ENCODE measurements at places on chromosomes 12 and 14.

DNA sequence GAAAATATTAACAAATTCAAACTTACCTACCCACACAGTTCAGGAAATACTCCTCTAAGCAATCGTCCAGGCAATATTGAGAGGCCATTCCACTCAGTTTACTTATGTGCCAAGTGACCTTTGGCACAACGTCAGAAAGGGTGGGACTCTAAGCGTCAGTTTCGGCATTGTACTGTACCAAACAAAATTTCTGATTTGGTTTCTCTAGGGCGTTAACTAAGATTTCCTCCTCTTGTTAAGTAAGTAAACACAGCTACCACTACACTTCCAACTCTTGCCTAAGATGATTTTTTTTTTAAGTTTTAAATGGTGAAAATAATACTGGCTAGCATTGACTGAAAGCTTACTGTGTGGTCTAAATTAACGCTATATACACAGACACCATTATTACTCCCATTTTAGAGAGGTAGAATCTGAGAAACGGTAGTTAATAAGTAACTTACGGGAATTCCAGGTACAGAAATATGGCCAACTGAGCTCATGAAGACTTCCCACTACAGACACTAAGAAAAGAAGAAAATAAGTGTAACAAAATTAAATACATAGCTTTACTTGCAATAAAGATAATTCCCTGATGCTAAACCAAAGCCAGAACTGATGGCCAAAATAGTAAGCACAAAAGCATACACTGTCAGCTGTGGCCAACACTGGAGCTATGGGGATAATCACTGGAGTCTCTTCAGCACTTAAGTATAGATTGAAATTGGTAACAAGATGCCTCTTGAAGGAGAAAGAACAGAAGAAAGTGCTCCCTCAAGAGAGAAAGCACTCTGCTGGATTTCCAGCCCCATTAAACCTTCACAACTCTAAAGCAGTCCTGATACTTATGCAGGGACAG is 76.1 kb downstream of the EPS8 start:
- DNase-seq: no peak

DNA sequence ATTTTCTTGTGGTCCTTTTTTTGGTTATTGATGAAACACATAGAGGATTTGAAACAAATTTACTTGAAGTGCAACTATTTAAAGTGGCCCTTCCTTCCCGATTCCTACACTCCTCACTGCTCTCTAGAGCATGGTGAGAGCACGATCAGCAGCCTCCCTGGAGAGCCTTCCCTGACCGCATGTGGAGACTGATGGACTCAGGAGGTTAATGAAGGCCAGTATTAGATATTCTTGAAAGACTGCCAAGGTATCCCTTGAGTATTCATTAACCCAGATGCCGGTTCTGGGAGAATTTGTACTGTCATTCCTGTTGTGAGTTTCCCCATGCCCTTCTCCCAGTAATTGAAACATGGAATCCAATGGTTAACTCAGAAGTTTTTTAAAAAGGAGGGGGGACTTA is 102.8 kb upstream of the FGD4 start:
- no peak for DNase-seq

- no peak for DNase-seq
Measured at GRCh38 chr14:45651890-45652289, 398.9 kb upstream of the MIS18BP1 start.

- DNase-seq: no peak
Measured at GRCh38 chr14:104644091-104644635, 39.6 kb upstream of the TMEM179 start.

GRCh38 chr12:3168223-3169221 is 91.3 kb downstream of the TSPAN9 start:
- no peak for DNase-seq

- DNase-seq: no peak
Measured at GRCh38 chr12:1199700-1200099, 208.7 kb downstream of the ERC1 start.

DNA sequence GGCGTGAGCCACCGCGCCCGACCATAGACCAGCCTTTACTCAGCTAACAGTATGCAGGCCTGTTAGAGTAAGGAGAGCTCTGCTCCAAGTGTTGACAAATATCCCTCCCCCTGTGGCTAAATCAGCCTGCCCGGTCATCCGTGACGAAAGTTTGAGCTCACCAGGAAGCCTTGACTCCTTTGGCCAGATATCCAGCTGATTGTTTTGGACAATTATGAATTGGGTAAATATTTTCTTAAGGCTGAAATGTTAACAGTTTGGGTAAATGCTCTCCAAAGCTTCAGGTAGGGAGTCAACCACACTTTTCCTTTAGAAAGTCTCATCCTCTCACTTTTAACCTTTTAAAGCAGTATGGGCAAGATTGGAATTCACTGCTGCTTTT is 157.9 kb downstream of the PAWR start:
- no peak for DNase-seq

DNA sequence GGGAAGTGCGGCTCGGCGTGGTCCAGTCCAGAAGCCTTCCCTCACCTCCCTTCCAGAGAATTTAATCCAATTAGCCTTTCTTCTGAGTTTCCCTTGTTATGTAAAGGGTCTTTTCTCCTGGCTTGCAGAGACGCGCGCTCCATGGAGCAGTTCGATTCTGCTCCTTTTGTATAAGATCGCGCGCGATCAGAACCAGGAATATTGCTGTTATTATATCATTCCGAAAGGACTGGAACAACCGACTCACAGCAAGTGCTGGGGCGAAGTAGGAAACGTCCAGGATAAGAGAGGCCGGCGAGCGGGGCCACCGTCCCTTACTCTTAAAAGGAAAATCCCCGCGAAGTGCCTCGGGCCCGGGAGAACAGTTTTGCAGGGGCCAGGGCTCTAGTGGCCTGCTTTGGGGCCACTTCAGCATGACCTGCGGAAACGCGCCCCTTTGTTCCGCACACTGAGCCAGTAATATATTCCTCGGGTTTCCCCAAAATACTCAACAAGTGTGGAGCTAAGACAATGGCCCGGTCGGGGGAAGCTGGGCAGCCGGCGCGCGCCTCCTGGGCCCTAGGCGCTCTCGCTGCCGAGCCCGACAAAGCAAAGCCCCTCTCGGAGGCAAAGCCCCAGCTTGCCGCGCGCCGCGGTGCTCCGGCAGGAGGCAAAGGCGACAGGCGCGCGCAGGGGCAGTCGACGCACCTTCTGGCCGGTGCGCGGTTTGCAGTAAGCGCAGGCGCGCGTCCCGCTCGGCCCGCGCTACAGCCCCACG is 2.9 kb downstream of the RFX4 start:
- DNase-seq: no peak

GRCh38 chr14:104598910-104599273 is 5.7 kb downstream of the TMEM179 start:
- no peak for DNase-seq

- DNase-seq: no peak
Measured at GRCh38 chr12:108078428-108078827, 50.7 kb upstream of the WSCD2 start.

GRCh38 chr14:80164991-80165721 is 46.1 kb downstream of the DIO2 start:
- no peak for DNase-seq

- DNase-seq: no peak
Measured at GRCh38 chr12:83985084-83985483, 927.5 kb downstream of the SLC6A15 start.

- DNase-seq: no peak
Measured at GRCh38 chr12:42865282-42865681, 275.7 kb upstream of the PRICKLE1 start.

GRCh38 chr14:65043893-65044595 is 57.3 kb downstream of the FNTB start:
- DNase-seq: no peak

DNA sequence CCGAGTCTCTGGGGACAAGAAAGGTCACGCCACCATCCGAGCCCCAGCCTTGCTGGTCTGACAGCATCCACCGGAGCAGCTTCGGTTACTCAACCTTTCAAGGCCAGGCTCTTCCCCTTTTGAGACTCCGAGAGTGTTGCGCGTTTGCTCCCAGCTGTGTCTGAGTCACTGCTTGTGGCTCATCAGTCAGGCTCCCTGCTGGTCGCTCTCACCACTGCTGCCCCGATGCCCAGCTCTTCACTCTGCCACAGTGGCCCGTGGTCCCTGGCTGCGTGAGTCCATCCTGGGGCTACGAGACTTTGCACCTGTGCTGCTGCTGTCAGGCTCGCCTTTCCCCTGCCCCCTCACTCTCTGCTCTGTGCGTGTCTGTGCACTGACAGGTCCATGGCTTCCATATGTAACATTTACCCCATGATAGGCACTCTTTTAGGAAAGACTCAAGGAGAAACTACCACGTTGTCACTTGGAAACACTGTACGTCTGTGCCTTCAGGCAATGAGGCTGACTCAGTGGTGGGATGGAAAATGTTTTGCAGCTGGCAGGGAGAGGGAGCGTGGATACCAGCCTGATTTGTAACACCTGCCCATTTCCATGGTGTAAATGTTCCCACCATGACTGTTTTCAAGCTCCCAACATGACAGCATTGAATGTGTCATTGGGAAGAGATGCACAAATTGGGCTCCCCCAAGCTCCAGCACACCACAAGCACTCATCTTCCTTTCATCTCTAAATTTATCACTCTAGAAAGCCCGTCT is 350.7 kb downstream of the TMEM132D start:
- no peak for DNase-seq

DNA sequence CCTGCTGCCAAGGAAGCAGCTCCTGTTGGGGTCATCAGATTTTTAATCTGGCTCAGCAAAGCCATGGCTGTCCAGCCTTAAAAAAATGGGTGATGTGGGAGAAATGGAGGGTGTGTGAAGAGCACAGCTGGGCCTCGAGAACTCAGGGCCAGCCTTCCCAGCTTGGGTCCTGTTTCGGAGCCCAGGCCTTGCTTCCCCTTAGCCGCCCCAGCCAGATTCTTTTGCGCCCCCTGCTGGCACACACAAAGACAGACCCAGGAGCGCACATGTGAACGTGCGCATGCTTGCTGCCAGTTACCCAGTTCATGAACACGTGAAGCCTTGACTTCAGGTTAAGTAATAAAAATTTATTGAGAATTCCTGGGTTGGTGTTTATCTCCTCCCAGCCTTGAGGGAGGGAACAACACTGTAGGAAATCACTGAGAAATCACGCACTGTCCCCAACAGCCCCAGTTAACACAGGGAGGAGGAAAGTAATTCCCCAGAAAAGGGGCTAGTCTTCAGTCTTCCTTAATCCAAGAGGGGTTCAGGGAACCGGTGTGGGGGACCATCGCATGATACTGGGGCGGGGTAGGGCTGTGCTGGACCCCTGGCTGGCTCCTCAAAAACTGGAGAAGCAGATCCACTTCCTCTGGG is 5.3 kb downstream of the PHB2 start:
- peak; percentile 13 for DNase-seq

GRCh38 chr12:53924521-53925405 is 13.9 kb upstream of the HOXC13 start:
- no peak for DNase-seq

DNA sequence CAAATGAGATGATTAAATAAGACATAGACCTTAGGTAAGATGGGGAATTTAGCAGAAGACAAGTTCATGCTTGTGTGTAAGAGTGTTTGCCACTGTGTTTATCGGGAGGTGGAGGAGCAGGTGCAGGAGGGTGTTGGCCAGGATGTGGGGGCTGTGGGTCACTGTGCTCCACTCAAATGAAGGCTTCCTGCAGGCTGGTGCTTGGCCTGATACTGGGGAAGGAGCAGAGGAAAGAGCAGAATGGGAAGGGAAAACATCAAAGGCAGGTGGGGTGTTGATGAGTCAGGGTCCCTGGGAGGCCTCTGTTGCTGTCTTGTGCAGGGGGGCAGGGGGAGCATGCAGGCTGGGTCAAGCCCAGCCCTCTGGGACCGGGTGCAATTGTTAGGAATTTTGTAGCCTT is 126.5 kb downstream of the TSPAN9 start:
- DNase-seq: no peak

GRCh38 chr12:82504409-82504808 is 146.1 kb downstream of the METTL25 start:
- DNase-seq: no peak

GRCh38 chr12:66240096-66240820 is 51.2 kb downstream of the IRAK3 start:
- no peak for DNase-seq

- DNase-seq: no peak
Measured at GRCh38 chr12:15502211-15502610, 179.9 kb downstream of the PTPRO start.

GRCh38 chr12:41167701-41168100 is 20.4 kb upstream of the PDZRN4 start:
- DNase-seq: no peak

DNA sequence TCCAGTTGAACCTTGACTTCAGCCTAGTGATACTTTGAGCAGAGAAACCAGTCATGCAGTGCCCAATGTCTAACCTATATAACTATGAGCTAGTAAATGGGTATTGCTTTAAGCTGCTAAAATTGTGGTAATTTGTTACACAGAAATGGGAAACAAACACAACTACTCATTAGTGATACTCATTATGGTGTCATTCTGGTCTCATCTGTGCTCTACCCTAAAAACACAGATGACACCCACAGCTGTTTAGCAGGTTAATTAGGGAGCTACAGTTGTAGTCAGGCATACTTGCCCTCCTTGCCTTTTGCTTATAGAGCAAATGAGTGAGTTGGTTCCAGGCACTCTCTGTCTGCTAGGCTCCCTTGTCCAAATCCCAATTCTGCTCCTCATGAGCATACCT is 50.0 kb upstream of the ATF7IP start:
- no peak for DNase-seq

DNA sequence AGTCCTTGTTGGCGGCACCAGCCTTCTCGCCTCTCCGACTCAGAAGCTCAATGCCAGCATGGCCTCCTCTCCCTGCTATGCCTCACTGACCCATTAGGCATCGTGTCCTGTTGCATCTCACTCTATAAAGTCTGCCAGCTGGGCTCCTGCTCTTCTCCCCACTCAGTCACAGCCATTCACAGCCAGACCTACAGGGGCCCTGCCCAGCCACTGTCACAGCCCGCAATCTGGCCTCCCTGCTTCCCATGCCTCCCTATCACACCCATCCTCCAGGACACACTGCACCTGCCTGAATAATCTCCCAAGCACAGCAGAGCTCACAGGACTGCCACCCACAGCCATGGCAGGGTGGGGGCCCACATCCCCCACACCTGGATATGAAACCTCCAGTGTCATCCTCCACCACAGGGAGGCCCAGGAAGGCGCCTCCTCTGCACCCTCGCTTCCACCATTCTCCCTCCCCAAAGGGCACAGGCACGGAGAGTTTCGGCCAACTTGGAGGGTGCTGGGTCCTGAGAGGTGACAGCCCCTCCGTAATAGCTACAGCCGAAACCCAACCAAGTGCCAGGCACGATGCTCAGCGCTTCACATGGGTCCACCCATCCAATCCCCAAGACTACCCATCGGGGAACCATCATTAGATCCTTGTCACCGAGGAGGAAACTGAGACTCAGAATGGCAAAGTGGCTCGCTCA is 370.3 kb downstream of the BCL11B start:
- no peak for DNase-seq

DNA sequence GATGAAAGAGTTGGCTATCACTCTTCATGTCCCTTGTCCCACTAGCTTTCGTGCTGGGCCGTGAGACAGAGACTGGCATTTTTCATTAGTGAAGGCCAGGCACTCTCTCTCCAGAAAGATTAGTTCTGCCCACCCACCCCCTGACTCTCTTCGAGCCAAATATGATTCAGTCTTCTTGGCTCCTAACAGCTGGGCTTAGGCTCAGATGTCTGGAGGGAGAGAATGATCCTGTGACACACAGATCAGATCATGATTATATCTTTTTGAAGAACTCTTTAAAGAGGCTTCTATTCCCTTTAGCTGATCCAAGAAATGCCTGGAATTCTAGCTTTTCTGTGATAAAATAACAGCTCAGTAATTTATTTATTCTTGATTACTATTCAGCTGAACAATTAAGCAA is 5.2 kb upstream of the GNG2 start:
- DNase-seq: no peak
